ENCODE measurements at places on chromosomes 13 and 19. TPM values are rescaled to one million over a fixed set of nuclear protein-coding genes. Genes with fewer than 3 reads are reported as not detected.

Gene LPAR2
- total RNA-seq, result 31.0 TPM

Gene MTMR6
- total RNA-seq, result 11.6 TPM

Gene SHISA7
- total RNA-seq, result not detected

Gene DACH1
- total RNA-seq, result not detected

Gene CCDC70
- total RNA-seq, result not detected

Gene KRTDAP
- not detected for total RNA-seq

Gene RNF17
- not detected for total RNA-seq

Gene ACOD1
- total RNA-seq, result not detected

Data from PC-3 (cell line).